ENCODE measurements at places on chromosomes 3 and 15.

- DNase-seq = no peak
These were observed 8.5 kb upstream of the PIAS1 start for GRCh38 chr15:68045289-68046265.

DNA sequence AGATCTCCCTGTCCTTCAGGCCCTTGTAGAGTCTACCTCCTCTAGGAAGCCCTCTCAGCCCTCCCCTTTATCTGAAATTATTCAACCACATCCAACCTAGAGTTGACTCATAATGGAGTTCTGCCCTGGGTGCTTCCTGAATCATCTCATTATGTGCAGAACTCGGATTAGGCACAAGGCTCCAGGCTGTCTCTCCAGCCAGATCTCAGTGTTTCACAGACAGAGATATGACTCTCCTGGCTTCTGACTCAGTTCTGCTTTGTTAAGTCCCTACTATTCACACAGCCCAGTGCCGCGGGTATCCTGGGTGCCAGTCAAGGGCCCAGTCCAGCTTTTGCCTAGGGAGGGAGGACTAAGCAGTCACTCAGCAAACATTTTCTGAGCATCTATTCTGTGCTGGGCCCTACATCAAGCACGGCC lies 9.3 kb downstream of the STRA6 start:
- no peak for DNase-seq

DNA sequence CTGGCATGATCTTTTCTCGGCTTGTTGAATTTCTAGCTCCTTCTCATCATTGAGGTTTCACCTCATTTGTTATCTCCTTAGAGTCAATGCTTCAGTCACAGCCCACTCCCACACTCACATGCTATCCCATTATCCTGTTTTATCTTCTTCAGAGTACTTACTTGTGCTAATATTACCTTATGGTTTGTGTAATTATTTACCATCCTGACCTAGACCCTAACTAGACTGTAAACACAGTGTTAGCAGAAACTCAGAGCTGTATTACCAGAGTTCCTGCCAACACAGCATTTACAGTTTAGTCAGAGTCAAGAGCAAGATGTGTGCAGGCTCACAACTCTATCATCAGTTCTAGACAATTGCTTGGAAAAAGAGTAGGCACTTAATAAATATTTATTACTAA lies 144.7 kb downstream of the OTOL1 start:
- no peak for DNase-seq

GRCh38 chr3:33211444-33211843 lies 7.2 kb downstream of the SUSD5 start:
- DNase-seq = no peak

GRCh38 chr15:80514071-80514780 lies 110.0 kb downstream of the ARNT2 start:
- no peak for DNase-seq

- DNase-seq = no peak
These were observed 9.3 kb upstream of the PRICKLE2 start for GRCh38 chr3:64234571-64234970.

DNA sequence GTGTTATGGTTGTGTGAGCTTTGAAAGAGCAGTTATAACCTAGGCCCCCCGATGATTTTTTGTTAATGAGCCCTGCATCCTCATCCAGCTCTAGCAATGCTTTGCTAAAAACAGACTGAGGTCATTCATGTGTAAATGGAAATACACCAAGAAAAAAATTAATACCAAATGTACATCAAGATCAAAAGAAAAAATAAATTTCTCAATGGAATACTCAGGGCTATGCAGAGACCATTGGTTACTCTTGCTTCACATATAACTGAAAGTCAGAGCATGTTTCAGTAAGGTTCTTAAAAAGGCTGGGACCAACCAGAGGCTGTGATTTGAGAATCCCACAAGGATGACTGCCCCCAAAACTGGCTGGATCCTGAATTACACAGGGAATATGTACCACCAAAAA lies 48.0 kb downstream of the ARHGAP31 start:
- DNase-seq = no peak

DNA sequence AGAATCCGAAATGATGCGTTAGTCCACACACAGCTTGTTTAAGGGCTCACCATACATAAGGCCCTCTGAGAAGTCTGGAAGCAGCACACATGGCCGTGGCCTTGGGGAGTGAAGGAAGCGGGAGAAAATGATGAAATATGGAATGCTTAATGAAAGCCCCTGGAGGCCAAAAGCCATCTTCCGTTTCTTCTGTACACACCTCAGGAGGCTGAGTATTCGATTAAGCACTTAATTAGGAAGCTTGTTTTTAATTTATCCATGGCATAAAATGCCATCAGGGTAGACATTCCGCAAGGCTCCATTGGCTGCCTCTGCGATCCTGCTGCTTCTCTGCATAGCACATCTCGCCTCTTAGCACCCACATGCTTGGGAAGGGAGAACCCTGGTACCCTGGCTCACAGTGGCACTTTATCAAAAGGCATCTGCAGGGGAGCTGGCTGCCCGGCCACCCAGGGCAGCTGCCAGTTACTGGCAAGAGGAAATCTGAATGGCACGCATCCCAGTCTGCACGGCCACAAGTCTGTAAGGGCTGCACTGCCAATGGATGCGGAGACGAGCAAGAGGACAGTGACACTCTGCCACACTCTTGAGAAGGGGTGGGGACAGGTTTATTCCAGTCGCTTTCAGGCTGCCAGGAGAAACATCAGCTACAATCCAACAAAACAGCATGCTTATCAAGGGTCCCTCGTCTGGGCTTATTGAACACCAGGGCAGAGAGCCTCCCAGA lies 356.2 kb downstream of the OCA2 start:
- DNase-seq = no peak

GRCh38 chr15:28975766-28976179 lies 90.0 kb downstream of the APBA2 start:
- peak; percentile 71 for DNase-seq

DNA sequence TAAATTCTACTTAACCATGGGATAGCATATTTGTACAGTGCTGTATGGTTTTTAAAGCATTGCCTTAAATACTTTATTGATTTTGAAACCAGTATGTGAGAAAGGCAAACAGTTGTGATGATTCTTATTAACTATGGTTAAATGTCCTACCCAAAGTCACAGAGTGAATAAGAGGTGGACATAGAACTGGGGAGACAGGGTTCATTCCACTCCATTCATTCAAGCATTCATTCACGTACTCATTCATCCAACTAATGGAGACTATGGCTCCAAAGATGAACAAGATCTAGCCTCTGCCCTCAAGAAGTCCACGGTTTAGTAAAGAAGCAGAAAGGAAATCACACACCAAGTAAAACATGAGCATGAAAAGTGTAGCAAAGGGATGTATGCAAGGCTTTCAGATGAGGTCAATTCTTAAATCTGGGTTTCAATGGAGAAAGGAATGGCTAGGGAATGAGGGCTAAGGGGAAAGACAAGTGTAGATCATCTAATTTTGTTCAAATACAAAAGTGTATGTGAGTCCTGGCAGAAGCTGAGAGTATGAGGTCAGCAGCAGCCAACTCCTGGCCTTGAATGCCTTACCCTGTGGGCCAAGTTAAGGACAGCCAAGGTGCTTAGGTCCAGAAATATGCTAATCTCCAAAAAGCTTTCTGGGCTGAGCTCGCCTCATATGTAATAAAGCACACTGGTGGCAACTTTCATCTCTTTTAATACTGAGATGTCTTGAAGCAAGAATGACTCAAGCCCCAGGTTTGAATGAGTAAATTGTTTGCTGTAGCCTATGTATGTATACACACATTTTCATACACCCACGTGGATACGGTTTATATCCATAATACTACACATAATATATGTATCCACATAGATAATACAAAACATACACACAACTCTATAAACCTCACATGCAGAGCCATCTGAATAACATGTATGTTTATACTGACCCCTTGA lies 4.3 kb downstream of the TNIK start:
- DNase-seq = no peak

DNA sequence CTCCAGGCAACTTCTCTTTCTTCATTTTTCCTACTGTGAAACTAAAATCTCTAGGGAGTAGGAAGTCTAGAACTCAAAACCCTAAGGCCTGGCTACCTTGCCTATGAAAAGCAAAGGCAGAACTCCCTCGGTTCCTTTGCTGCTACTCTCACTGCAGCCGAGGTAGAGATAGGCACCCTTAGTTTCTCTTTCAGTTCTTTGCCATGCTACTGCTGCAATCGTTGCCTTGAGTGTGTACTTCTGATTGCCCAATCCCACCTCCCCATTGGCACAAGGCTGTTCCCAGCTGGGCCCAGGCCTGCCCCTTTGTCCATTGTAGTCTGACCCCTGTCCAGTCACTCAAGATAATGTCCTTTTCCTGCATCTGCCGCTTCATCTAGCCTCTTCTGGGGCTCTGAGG lies 92.3 kb upstream of the MRPS22 start:
- DNase-seq = no peak

DNA sequence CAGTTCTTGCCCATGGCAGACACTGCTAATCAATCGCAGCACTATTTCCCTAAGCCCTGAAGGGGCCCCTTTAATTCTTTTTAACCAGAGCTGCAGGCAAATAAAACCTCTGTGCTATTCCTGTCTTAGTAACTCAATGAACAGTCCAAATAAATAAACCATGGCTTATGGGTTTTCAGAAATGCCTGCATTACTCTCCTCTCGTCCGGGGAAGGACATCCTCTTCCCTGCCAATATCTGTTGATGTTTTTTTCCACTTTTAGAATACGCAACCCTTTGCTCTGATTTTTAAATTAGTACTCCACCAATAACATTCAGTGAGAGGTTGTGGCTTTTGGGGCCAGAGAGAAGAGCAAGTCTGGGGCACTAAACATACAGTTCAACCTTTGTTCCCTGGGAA lies 35.2 kb upstream of the PRICKLE2 start:
- no peak for DNase-seq

- no peak for DNase-seq
These were observed 296.6 kb downstream of the ZNF621 start for GRCh38 chr3:40821315-40821714.

DNA sequence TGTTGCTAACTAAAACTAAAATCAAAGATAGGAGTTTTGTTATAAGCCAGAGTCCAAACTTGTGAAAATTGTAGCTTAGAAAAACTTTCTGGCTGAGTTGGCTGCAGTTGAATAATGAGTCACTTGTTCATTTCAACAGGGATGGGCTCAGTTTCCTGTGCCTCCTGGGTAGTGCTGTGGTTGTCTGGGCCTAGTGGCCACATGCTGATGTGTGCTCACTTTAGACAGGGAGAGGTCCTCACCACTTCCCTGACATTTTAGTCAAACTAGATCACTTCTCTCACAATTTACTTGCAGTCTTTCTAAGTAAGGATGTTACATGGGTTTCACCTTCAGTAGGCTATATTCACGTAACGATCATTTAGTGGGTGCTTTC lies 6.3 kb upstream of the UBE2Q2 start:
- DNase-seq = peak; percentile 35

DNA sequence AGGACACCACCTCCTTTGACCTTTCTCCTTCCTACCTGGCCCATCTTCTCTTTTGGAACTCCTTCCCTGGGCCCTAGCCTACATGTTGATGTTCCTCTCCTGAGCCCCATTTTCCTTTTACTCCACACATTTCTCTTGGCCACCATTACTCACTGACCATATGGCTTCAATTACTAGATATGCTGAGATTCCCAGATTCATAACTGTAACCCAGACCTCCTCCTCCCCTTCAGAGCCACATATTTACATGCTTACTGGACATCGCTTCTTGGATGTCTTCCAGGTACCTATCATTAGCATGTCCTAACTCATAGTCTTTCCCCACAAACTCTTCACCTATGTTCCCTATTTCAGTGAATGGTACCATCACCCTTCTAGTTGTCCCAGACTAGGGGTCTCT lies 24.4 kb upstream of the TRIM59 start:
- no peak for DNase-seq

GRCh38 chr3:12897381-12898289 lies 56.3 kb upstream of the RPL32 start:
- no peak for DNase-seq

- no peak for DNase-seq
These were observed 28.5 kb upstream of the LRRC34 start for GRCh38 chr3:169841171-169841570.

- no peak for DNase-seq
These were observed 11.7 kb downstream of the DLG1 start for GRCh38 chr3:197286678-197287077.

DNA sequence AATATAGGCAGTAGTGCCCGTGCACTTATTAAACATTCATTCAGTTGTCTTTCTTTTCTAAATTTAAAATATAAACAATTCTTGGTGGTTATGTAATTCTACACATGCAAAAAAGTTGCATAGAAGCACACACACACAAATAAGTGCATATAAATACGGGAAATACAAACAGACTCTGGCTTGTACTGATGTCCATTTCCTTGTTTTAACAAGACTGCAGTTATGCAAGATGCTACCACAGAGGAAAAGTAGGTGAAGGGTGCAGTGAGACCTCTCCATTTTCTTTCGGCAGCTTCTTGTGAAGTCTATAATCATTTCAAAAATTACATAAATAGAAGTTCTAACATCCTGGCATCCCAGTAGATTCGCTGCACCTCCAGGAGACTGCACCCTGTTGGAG lies 130.6 kb upstream of the BCL6 start:
- no peak for DNase-seq

DNA sequence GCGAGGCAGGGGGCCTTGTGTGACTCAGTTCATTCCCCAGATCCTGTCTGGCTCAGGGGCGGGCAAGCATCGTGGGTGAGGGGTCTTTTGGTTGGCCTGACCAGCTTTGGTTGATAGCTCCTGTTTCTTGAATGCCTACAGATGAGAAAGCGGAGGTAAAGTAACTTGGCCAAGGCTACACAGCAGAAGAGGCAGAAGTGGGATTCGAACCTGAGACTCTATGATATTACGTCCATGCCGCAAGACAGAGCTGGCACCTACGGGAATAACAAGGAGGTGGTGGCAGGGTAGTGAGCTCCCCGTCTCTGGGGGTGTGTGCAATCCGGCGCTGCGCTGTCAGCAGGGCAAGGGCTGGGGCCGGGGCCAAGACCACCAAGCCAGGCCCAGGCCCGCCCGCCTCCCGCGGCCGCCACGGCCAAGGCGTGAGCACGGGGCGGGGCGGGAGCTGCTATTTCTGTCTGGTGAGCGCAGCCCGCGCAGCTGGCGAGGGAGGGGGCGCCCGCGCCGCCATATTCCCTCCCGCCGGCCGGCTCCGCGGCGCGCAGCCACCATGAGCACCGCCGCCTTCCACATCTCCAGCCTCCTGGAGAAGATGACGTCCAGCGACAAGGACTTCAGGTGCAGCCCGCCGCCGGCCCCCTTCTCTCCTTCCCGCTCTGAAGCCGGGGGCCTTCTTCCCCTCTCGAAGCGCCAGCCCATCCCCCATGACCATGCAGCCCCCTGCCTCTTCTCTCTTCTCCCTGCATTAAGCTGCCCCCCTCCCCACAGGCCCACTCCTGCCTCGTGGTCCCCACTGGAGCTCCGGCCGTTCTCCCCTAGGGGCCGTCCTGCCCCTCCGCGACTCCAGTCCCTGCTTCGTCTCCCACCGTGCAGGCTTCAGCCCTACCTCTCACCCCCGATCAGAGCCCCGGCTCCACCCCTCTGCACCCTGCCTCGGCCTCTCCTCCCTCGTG lies at the start of gene CAND2:
CAND2 (plus strand) TSS at position 510 of the 953 bp plus-strand sequence; CDS start at position 551, 41 bp downstream.
- peak; percentile 25 for DNase-seq

- no peak for DNase-seq
These were observed 302.0 kb downstream of the WDR72 start for GRCh38 chr15:53457479-53457878.

- no peak for DNase-seq
These were observed 160.0 kb upstream of the CGNL1 start for GRCh38 chr15:57216288-57216687.

All from Jurkat, Clone E6-1 (cell line).